ENCODE measurements at places on chromosomes 16 and 17. TPM values are rescaled to one million over a fixed set of nuclear protein-coding genes. Genes with fewer than 3 reads are reported as not detected.

DNA sequence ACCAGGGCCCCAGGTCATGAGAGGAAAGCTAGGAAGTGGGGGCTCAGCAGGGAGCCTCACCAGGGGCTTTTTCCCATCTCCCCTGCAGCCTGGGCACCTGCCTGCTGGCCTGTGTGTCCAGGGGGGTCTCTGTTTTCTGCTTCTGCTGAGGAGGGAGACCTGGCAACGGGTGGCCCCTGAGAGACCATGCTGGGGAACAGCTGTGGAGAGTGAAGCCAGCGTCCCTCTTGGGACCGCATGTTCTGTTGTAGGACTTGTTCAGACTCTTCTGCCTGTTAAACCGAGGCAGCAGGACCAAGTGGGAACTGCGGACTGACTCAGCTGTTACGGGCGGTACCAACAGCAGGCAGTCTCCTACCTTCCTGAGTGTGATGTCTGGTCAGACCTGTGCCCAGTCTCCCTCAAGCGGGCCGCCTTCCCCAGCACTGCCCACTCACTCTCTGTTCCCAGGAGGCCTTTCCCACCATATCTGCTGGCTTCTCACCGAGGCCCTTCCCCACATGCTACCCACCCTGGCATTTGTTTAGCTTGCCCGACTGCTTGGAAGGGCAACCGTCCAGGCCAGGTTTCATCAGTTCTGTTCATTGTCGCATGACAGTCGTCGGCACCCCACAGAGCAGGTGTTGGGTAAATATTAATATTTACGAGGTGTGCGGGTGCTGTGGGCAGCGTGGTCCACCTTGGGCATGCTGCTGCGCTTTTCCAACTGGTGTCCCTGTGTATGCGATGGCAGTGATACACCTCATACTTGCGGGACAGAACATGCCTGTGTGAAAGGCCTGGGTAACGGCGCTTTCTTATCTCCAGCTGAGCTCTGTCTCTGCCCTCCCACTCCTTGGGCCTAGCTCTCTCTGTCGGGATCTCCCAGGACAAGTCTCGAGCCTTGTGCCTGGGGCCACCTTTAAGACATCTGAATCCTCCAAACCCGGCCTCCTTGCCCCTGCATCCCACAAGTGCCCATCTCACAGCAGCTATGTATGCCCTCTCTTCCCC, 69.4 kb downstream of the MPRIP start:
- no peak for DNase-seq

The PLLP gene
- 20.9 TPM for total RNA-seq

DNA sequence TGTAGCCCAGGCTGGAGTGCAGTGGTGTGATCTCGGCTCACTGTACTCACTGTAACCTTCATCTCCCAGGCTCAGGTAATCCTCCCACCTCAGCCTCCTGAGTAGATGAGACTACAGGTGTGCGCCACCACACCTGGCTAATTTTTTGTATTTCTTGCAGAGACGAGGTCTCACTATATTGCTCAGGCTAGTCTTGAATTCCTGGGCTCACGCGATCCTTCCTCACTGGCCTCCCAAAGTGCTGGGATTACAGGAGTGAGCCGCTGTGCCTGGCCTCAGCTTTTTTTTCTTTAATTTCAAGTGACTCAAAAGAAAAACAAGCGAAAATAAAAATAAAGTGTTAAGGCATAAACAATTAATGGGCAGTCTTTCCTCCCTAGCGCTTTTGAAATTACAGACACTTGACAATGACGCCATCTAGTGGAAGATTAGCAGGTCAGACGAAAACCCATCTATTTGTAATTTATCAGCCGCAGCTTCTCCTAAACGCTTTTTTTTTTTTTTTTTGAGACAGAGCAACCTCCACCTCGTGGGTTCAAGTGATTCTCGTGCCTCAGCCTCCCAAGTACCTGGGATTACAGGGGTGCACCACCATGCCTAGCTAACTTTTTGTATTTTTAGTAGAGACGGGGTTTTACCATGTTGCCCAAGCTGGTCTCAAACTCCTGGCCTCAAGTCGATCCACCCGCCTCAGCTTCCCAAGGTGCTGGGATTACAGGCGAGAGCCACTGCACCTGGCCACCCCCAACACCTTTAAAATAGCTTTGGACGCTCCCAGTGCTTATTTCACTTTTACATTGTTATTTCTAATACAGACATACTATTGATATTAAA, 28.1 kb upstream of the PECAM1 start:
- no peak for DNase-seq

The RPS15A gene
- total RNA-seq, result 1,875 TPM

DNA sequence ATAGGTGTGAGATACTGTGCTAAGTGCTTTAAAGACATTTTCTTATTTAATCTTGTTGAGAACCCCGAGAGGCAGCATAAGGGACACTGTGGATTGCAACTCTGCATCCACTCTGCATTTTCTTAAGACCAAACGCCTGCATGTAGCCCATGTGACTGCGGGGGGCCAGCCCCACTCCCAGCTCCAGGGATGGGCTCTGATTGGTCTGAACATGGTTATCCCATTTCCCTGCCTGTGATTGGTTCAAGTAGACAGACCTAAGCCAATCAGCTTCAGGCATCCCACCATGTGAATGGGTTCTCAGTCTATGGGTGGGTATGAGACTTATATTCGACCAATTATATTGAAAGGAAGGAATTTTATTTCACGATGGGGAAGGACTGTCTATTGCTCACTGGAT, 33.2 kb upstream of the USP7 start:
- DNase-seq, result no peak

The PRDM7 gene
- total RNA-seq, result not detected

DNA sequence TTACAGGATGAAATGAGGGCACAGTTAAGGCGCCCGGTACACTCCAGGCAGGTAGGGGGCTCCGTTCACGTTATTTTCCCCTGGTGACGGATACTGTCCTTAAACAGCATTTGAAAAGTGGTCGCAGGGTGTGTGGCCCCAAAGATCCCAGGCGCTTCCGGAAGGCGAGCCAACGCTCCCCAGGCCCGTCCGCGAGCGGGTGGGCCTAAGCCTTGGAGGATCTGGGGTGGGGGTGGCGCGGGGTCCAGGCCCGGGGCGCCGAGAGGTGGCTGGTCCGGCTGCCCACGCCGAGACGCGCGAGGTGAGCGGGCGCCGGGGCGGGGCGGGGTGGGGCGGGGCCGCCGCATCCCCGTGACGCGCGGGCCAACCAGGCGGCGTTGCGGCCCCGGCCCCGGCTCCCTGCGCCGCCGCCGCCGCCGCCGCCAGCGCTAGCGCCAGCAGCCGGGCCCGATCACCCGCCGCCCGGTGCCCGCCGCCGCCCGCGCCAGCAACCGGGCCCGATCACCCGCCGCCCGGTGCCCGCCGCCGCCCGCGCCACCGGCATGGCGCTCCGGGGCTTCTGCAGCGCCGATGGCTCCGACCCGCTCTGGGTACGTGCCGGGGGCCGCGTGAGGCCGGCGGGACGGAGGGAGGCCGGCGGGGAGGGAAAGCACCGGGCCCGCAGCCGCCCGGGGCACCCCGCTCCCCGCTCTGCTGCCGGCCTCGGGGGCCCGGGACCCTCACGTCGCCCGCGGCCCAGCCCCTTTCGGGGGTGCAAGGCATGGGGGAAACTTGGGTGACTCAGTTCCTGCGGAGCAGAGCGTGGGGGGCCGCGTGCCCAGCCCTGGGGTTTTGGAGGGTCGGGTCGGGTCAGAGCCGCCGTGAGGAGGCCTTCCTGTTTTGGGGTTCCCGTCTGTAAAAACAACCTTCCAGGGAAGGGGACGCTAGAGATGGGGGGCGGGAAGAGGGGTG, at the start of gene ABCC1:
ABCC1 (plus strand) TSS at position 407 of the 951 bp plus-strand sequence; CDS start at position 543, 136 bp downstream.
- peak; percentile 28 for DNase-seq

DNA sequence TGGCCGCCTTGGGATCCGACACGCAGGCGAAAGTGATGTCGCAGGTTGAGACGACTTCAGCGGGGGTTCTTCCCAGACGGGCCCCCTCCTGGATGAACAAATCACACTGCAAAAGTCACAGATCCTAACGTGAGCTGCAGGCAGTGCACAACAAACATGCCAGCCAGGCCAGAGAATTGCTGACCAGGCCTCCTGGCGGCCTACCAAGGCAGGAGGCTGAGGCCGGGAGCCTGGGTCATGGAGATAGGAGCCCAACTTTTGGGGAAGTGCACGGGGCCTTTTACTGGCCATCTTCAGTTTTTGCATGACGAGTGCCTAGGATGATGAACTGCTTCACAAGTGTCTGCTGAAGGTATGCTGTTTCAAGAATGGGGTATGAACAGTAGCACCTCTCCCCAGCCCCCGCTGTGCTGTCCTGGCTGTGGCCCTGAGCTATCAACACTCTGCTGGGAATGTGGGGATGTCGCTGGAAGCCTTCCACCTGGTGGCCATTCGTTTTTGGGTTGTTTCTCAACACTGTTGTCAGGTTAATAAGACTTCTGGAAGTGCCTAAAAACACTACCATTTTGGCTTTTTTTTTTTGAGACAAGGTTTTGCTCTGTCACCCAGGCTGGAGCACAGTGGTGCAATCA, 12.2 kb upstream of the ROGDI start:
- no peak for DNase-seq

The CCL23 gene
- not detected for total RNA-seq

The NECAB2 gene
- total RNA-seq, result not detected

- no peak for DNase-seq
Observed at GRCh38 chr16:50735629-50736122, 6.2 kb upstream of the CYLD start.

DNA sequence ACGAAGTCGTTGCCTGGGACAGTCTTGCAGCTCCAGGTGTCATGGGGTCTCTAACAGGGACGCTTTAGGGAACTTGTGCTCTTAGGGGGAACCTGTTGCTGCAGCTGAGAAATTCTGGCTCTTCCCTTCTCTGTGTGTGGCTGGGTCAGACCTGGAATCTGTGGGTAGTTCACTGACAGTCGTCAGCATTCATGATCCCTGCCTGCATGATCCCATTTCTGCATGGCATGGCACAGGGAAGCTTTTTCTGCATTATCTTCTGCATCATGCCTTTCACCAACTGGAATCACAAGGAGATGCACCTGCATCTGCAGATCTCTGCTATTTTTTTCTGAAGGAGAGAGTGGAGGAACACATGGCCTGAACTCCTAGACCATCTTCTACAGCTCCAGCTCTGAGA, 85.6 kb downstream of the SOX9 start:
- no peak for DNase-seq

GRCh38 chr16:49354101-49354500, 19.5 kb upstream of the C16orf78 start:
- no peak for DNase-seq

GRCh38 chr17:77417575-77417974, 276.8 kb downstream of the SEC14L1 start:
- no peak for DNase-seq

DNA sequence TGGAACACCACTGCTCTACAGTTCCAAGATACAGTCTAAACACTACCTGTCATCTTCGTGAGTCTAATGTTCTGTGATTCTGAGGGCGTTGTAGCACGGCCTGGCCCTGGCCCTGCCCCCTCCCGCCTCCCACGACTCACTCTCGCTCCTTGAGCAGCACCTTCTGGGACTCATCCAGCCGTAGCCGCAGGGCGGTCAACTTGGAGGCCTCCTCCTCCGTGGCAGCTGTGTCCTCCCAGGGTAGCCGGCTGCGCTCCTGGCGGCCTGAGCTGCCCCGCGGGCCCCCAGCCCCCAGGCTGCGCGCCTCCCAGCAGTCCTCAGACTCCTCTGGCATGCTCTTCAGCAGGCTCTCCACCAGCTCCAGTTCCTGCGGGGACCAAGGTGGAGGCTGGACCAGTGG, 10.6 kb downstream of the CCDC102A start:
- no peak for DNase-seq

The JPH3 gene
- total RNA-seq, result not detected

The IGFALS gene
- not detected for total RNA-seq

DNA sequence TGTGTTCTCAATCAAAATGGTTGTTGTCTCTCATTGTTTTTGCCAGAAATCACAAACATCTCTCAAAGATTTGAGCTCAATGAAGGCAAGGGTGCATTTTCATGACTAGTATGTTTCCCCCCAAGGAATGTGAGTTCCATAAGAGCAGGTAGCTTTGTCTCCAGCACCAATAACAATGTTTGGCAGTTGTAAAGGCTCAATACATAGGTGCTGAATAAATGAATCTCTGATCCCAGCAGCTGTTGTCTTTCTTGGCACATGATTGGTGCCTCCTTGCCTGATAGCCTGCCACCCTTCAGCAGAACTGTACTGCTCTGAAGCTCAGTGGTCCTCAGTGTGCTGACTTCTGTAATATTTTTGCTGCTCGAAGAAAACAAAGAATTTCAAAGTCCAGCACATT, 103.1 kb upstream of the CDH11 start:
- DNase-seq, result no peak

DNA sequence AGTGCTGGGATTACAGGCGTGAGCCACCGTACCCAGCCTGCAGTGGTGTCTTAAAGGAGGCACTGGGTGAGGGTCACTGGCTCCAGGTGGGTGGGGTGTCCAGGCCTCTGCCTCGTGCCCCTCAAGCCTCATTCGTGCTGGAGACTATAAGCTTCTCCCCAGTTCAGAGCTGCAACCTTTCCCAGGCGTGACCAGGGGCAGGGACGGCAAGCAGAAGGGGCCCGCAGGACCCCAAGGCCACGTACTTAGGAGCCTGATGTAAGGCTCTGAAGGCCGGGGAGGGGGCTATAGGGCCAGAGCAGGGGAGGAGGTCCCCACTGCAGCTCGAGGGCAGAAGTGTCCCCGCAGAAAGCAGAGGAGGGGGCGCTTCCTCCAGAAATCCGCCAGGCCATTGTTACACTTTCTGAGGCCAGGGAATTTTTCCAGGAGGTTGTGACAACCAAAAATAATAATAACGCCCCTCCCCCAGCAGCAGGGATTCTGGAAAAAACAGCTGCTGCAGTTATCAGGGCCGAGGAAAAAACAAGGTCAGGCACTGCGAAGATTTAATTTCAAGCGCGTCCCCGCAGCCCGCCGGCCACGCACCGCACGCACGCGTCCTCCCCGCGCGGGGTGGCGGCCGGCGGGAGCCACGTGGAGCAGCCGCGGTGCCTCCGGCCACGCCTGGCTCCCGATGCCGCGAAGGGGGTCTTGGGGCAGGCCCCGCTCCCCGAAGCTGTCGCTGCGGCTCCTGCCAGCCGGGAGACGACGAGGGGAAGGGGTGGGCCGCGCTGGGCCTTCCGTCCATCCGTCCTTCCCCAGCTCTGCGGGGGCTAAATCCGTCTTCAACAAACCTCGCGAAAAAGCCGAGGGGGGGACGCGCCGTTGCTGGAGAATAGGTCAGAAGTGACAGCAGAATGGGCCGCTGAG, 45.8 kb upstream of the SLC38A10 start:
- no peak for DNase-seq

The IGFBP4 gene
- 18.4 TPM for total RNA-seq

The SPATA33 gene
- 10.6 TPM for total RNA-seq

The ASPA gene
- total RNA-seq, result not detected

DNA sequence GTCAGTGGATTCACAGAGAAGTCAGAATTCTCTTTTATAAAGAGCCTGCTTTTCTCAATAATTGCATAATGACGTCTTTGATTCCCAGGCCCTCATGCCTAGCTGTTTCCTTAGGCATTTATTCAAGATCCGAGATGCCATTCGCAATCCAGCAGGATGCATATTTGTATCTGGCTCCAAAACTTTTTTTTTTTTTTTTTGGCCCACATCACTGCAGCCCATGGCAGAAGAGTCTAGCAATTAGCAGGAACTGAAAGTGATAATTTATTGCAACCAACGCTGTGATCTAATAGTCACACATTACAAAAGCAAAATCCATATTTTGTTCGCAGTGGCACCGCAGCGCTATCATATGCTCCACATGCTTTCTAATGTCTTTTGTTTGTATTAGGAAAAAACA, 503.4 kb downstream of the MAF start:
- no peak for DNase-seq

All from foreskin keratinocyte (primary cell).